ENCODE measurements at places on chromosomes 11 and 22.

DNA sequence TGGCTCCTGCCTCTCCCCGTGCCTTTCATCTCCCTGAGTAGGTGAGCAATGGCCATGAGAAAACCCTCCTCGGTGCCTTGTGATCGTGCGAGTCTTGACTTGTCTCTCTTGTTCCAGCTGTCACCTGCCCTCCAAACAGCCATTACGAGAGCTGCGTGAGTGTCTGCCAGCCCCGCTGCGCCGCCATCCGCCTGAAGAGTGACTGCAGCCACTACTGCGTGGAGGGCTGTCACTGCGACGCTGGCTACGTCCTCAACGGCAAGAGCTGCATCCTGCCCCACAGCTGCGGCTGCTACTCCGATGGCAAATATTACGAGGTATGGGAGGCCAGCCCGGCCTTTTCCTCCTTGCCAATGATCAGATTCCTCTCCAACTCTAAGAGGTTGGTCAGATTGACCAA, 51.7 kb downstream of the TECTA start:
- no peak for DNase-seq

GRCh38 chr22:26445577-26446275, 16.7 kb downstream of the ASPHD2 start:
- DNase-seq = no peak

GRCh38 chr22:42270176-42270509, 310 bp downstream of the TCF20 start:
- DNase-seq = no peak

DNA sequence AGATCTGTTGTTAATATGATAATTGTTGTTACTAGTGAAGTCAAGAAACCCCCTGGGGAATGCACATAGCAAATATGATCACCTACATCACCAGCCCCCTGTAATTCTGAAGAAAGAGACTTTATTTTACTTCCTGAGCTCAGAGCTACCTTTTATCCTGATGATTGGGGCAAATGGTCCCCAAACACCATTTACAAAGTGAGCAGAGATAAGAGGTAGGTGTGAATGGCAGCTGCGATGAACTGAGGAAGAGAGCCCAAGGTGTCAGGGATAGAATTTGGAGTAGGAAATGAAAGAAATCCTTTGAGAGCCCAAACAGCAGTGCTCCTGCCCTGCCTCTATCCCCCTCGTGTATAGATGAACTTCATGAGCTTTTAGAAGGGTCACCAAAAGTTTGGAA, 69.1 kb downstream of the TENM4 start:
- DNase-seq = no peak

DNA sequence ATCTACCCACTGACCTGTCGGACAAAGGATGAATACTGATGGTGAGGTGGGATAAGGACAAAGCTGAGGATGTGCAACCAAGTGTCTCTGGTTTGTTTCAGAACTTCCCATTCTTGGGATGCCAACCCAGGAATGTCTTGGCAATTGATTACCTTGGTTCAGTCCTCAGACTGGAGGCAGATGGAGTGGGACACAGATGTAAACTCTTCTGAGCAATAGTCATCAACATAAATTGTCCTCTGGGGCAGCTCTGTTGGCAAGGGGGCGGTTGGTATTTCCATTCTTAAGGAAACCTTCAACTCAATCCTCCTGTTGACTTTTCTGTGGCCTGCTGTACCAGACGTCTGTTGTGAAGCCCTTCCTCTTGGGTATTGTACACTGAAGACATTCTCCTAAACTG, 6.8 kb downstream of the ABTB2 start:
- no peak for DNase-seq

DNA sequence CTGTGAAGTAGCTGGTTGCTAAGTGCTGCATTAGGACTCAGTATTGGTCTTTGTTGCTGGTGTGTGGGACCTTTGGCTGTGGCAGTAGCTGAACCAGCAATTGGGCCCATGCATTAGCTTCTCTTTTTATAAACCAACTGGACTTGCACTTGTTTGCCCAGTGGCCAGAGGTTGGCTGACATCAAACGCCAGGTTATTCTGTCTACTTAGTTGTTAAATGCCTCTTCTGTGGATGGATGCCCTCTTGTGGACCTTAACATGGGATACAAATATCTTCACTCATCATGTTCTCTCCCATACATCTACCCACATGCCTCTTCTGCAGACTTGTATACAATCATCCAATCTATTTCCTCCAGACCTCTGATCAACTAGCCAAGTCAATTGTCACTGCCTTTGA, 26.4 kb upstream of the ARHGAP20 start:
- no peak for DNase-seq

GRCh38 chr11:113470233-113470632, 5.0 kb downstream of the DRD2 start:
- DNase-seq = no peak

DNA sequence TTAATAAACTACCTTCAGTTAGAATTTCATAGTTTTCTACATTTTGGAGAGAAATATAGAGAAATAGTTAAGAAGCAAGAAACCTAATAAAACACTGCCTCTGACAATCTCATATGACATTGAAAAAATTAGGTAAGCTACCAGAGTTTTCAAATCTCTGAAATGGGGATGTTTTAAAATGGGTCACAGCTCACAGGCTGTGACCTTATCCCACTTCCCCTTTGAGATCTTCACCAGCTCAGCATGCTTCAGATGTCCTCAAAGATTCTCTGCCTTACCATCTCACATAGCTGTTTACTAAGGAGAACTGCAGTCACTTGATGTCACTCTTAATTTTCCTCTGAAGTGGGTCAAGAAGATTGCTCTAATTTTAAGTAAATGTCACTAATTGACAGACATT, 717.8 kb downstream of the JRKL start:
- DNase-seq = no peak

DNA sequence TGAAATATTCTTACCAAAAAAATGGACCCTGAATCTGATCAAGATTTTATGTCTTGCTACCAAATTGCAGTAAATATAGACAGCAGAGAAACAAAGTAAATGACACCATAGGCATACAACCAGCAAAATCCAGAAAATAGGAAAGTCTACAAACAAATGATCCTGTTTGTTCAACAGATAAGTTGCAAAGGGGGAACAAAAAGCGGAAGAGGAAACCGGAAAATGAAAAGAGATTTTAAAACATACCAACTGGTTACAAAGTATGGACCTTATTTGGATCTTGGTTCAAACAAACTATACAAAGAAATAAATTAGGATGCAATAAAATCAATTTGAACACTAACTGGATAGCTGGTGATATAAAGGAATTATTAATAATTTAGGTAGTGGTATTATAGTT, 92.0 kb downstream of the TMPRSS5 start:
- DNase-seq = no peak

DNA sequence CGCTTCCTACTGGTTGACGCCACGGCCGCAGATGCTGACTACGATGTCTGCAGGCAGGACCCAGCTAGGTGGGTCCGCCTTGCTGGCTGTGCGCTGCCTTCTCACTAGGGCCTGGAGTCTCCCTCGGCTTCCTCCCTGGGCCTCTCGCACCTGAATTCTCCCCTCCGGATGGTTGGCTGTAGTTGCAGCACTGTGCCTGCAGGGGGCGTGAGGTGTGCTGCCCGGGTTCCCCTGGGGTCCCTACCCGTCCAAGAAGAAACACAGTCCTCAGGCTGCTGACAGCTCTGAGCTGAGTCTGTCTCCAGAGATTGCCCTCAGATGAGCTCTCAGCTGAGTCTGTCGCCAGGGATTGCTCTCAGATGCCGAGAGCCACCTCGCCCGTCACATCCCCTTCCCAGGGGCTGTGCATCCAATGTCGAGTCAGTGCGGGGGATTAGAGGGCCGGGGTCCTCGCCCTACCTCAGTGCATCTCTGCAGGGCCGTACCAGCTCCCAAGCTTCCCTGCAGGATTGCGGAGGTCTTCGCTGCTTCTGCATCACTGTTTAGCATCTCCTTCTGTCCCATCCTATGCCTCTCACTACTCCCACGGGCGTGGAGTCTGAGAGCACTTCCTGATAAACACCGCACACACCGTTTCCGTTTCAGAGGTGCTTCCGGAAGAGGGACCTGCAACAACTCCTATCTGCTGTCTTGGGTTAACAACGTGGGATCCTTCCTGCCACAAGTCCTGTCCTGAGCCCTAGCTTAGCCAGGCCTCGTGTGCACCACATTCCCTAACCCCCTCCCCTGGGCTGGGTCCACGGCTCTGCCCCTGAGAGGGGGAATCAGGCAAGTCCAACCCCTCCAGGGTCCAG, 196.9 kb downstream of the CSNK2A3 start:
- DNase-seq = no peak

DNA sequence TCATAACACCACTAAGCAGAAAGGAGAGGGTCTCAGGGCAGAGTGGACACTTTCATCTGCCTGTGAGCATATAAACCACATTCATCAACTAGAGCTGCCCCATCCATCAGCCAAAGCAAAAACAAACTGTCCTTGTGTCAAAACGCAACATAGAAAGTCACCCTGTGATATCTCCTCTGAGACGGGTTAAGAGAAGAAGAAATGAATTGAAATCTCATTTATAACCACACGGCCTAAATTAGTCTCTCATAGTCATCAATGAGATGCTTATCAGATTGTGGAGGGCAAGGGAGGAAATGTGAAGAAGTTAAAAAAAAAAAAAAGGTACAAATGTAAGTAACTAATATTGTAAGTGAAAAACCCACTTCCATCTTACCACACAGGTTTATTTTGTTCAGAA, 75.7 kb downstream of the SIK3 start:
- DNase-seq = no peak

DNA sequence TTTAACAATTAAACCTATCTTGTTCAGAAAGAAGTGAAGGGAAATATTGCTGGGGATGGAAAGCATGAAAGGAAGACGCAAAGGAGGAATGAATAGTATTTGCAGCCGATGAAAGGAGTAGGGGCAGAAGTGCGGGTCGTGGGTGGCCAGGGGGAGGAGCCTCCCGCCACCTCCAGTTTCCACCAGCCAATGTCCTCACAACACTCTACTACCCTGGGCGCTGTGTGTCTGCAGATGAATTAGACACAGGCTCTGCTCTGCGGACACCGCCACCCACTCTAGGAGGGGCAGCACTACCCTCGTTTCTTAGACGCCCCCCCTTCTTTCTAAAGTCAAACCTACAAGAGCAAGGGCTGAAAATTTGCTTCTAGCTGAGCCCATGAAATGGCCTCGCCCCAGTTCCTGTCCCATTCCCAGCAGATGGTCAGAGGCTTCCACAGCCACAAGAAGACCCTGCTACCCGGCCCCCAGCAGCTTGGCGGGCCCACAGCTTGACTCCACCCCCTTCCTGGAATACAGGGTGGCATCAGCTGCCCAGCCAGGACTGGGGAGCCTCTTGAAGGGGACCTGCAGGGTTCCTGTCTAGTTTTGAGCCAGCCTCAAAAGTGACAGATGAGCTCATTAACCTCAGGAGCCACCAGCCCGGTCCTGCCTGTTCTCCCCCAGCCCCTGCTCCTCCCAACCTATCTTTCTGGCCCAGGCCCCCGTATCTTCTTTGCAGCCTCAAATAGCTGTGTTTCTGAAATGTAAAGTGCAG, 268.1 kb downstream of the BUD13 start:
- no peak for DNase-seq

- no peak for DNase-seq
These were observed 77.6 kb downstream of the MED15 start for GRCh38 chr22:20584872-20585638.

DNA sequence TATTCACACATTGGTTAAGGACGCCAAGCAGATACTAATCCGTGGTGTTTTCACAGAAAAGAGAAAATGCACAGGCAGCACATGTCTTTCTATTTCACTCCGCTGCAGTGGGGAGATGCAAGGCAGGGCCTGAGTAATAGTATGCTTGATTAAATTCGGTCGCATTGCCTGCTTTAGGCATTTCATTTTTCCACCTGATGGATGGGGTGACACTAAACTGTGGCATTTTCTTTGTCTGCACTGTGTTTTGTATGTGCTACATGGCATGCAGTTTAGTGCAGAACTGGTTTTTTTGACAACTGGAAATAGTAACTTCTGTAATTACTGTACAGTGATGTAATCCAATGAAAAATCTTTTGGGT, 94.9 kb downstream of the SLC17A6 start:
- no peak for DNase-seq

- DNase-seq = no peak
These were observed 416.5 kb upstream of the DDI1 start for GRCh38 chr11:103619938-103620337.

DNA sequence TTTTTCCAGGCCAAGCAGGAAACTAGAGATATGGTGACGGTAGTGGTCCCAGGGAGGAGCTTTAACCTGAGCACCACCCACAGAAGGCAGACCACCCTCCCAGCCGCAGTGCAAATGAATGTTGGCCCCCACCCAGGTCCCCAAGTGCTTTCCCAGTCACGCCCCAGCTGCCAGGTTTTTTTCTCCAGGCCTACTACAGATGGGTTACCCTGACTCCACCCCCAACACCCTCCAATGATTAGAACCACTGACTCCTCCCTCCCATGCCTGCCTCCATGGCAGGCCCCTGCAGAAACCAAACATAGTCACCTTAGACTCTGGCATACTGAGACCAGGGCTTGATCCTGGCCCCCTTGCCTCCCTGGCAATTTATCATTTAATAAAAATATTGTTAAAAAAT, 58.7 kb upstream of the CHST1 start:
- no peak for DNase-seq

GRCh38 chr22:46421267-46421666, 85.8 kb downstream of the TRMU start:
- DNase-seq = no peak

- no peak for DNase-seq
These were observed 78.1 kb upstream of the ALKBH3 start for GRCh38 chr11:43802509-43802908.

DNA sequence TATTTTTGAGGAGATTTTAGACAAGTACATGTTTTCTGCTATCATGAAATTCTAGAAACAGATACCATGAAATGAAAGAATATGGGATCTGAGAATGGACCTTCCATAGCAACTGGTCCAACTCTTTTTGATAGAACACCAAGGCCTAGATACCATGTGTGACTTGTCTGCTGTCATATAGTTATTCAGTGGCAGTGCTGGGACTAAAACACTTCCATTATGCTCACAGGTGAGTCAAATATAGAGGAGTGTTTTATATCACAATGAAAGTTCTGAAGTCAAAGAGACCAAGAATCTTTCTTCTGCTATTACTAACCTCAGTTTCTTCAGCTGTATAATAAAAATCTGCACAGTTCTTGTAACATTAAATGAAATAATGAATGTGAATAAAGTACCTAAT, 276.9 kb downstream of the DCDC1 start:
- DNase-seq = no peak

- DNase-seq = no peak
These were observed 243.4 kb upstream of the POU2AF2 start for GRCh38 chr11:111001986-111002611.

- no peak for DNase-seq
These were observed 16.3 kb upstream of the CABP2 start for GRCh38 chr11:67539550-67539949.

- DNase-seq = no peak
These were observed 3.8 kb upstream of the FDX1 start for GRCh38 chr11:110425751-110426545.

Data from activated CD8-positive, alpha-beta memory T cell treated with anti-CD3 and anti-CD28 coated beads for 4 hours (primary cell).